Ammon's horn (tissue), 1 donor: ENCODE measurements at places on chromosomes 5 and 9.
A peak's percentile ranks its signal among the peaks of the same experiment; 100 is the strongest.

DNA sequence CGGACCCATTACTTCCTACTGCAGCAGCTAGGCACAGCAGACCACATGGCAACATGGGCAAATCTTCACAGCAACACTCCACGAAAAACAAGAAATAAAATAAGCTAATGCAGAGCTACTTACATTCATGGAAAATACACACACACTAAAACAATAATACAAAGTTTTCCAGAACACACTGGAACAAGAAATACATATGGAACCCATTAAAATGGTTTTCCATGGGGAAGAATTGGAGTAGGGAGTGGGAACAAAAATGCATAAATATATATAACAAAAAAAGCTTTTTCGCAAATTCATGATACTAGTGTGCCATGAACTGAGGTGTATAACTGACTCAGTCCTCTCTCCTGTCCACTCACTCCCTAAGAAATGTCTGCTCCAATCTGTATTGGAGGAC is 8.3 kb downstream of the ADAMTS12 start:
- no peak for DNase-seq

GRCh38 chr5:139641116-139642080 is 6.8 kb upstream of the CXXC5 start:
- DNase-seq, result no peak

DNA sequence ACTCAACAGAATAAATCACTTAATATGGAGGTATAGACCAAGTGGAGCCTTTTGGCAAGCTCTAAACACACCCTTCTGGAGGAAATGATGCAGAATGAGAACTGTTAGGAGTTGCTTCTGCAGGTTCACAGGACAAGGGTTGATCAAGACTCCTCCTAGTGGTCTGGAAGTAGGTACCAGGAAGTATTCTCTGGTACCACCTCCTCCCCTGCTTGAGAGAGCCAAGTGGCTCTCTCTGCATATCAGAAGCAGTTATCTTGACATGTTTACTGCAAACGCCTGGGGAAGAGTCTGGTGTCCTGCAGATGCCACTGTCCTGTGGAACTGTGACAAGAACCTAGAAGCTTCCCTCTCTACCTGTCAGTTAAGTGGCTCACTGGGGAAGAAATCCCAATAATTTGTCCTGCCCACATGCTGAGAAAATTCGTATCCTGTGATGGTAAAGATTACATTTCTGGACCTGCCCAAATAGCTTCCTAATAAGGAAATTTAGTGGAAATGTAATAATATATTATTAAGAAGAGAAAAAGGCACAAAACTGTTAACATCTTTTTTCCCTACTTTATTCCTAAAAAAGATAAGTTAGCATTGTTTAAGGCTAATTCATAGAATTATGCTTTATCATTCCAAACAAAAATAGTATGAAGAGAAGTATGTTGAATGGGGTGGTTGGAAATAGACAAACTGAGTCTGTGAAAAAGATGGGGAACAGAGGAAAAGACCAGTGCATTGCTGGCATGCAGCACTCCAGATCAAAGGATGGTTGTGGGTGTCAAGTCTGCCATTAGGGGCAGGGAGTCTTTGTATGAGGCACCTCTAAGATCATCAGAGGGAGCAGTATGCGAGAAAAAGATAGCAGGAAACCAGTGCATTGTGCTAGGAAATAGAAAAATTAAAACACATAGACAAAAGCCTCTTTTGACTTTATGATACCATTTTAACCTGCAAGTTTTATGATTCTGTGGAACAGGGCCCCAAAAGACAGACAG is 118.8 kb downstream of the CDC42SE2 start:
- DNase-seq, result peak; percentile 62

- DNase-seq, result no peak
These were observed 174.6 kb downstream of the ADAMTS6 start for GRCh38 chr5:65307088-65307487.

DNA sequence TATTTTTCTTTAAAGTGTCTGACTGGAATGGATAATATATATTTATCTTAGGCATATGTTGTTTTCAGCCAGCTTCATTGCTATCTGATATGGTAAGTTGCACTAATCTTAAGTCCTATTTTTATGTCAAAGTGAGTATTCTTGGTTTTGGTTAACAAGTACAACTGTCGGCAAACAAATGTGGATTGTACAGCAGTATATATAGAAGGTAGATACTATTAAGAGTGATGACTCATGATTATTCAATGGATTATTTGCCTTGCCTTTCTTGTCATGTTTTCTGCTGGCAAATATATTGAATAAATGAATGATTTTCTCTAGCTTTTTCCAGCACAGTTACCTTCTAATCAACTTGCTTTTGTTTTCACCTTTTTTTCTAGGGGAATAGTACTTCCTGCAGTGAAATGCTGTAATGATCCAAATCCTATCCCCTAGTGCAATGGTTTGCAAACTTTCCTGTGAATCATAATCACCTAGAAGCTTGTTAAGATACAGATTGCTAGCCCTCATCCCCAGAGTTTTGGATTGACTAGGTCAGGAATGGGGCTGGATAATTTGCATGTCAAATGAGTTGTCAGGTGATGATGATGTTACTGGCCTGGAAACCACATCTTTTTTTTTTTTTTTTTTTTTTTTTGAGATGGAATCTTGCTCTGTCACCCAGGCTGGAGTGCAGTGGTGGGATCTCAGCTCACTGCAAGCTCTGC is 60.8 kb upstream of the ARRDC3 start:
- DNase-seq, result no peak

DNA sequence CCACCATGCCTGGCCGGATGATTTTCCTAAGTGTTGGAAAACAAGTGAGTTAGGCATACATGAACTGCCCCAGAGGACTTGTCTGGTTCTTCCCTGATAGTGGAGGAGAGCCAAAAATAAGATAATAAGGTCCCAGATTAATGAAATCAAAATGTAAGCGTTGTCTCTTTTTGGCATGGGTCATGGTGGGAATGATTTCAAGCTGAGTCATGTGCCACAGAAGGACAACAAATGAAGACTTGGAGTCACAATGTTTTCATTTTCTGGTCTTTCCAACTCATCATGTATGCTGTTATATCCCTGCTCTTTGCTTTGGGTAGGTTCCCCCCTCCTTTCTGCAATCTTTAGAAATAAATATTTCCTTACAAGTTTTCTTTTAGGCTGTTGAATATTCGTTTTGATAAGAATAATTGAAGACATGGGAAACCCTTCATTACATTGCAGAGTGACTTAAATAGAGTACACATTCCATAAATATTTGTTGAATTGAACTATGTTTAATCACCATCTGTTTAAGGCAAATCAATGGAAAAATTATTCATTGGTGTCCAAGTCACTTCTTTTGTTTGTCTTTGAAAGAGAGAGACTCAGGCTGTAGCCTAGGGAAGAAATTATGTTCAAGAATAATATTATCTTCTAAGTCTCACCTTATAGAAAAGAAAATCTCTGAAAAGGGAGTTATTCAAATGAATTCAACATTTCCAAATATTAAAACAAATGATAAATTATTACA is 196.3 kb downstream of the CSNK1G3 start:
- DNase-seq, result no peak

- no peak for DNase-seq
These were observed 129.1 kb downstream of the EBF1 start for GRCh38 chr5:158970569-158971014.

DNA sequence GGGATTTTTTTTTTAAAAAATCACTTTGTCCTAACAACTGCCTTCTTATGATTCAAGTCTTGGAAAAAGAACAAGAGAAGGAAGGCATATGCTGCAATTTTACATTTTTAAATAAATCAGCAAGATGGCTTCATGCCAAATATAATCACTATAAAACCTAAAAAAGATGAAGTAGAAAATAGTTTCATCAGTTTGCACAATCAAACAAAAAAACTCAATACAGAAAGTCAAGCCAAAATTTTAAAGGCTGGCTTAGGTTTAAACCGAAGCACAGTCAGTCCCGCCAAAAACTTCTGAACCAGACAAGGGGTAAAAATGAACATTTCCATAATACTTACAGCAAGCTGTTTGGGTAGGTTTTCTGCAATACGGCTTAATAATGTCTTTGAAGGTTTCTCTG is 57.3 kb downstream of the ZFR start:
- DNase-seq, result no peak

DNA sequence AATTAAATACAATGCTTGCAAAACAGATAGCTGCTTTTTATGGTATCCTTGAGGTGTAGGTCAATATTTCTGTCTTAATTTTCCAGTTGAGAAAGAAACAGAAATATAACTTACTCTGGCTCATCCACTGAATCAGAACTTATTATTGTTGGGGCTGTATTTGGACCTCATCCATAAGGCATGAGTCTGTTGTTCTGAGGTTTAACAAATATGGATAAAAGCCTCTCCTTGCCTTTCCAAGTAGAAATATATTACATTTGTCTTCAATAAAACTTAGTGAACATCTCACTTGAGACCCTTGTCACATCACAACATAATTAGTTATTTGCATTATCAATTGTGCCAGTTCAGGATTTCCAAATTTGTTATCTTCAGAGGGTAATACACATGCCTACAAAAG is 525.8 kb downstream of the AGTPBP1 start:
- DNase-seq, result no peak

- no peak for DNase-seq
These were observed 50.2 kb downstream of the MED10 start for GRCh38 chr5:6328173-6328572.

- peak; percentile 42 for DNase-seq
These were observed 175.1 kb downstream of the CCDC192 start for GRCh38 chr5:127878174-127878750.

DNA sequence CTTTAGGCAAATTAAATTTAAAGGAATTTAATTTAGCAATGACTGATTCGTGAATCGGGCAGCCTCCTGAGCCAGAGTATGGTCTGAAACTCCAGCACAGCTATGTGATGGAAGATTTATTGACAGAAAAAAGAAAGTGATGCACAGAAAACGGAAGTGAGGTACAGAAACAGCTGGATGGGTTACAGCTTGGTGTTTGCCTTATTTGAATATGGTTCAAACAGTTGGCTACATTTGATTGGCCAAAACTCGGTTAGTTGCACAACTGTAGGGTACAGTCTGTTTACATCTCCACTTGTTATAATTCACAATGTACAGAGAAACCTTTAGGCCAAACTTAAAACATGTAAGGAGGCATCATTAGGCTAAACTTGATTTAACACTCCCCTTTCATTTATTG is 1716.1 kb upstream of the C9orf72 start:
- no peak for DNase-seq

- DNase-seq, result no peak
These were observed 8.8 kb downstream of the ZNF608 start for GRCh38 chr5:124737651-124738050.

DNA sequence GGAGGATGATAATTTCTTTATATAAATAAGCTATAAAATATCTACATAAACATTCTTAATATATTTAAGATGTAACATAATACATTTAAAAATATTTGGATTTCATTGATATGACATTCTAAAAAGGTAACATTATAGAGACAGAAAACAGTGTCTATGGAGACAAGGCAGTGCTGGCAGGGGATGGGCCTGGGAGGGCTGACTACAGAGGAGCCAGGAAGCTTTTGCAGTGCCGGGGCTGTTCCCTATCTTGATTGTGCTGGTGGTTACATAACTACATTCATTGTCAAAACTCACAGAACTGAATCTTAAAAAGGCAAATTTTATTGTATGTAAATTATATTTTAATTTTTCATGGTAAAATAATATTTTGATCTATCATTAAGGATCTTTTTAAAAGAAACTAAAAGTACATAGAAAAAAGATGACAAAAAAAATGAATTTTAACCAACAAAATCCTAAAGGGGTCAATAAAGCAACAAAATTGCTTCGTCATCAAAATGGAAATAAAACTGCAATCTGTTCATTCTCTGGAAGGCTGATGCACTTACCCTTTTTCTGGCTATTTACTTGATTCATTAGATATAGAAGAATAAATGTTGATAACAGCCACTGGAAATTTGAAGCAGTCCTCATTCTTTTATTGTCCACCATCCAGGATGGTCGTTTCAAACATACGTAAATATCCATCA is 26.3 kb downstream of the LIFR start:
- DNase-seq, result peak; percentile 47

GRCh38 chr5:140926443-140927227 is 536 bp downstream of the PCDHAC1 start:
- peak; percentile 83 for DNase-seq

DNA sequence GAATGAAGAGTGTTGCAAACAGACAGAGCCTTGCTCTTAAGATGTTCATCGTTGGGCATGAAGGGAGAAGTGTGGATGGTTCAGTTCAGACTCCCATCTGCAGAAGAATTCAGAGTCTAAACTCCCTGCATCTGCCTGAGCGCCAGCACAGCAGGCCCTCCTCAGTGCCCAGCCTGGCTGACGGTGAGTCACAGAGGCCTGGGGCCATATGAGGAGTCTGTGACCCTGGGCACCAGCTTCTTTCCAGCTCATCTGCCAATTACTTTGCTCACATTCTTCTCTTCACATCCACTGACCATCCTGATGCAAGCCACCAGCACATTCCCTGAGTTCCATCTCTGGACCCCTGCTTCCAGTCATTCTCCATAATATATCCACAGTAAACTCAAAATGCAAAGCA is 401.1 kb upstream of the TRPC7 start:
- DNase-seq, result no peak

GRCh38 chr5:151924564-151925301 is at the start of gene GLRA1:
GLRA1 (minus strand) TSS chr5:151924851; CDS start chr5:151924549, 302 bp downstream.
- DNase-seq, result peak; percentile 46

DNA sequence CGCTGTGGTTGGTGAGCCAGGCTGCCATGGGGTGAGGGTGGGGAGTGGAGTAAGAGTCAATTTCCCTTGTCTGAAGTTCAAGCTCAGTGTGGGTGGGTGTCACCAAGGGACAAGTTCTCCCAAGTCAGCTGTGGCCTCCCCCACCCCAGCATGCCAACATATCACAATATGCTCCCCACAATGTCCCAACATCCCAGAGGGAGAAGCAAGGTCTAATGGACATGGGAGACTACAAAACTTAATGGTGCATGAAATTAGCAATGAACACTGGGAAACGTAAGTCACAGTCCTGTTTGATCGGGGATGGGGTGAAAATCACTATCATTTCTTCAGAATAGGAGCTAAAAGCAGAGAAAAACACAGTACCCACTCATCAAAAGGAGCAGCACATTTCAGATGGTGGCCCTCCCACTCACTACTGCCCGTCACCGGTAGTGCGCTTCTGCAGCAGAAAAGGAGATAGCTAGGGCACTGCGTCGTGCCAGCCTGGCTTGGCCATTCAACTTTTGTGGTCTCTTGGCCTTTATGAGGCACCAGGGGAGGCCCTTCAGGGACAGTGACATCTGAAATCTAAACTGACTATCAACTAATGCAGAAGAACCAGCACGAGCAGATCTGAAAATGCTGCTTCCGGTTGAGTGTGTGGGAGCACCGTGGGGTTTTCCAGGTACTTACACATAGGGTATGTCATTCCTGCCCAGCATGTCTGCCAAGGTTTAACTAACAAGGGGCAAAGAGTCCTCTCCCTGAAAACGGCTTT is 20.5 kb upstream of the NDFIP1 start:
- DNase-seq, result no peak

DNA sequence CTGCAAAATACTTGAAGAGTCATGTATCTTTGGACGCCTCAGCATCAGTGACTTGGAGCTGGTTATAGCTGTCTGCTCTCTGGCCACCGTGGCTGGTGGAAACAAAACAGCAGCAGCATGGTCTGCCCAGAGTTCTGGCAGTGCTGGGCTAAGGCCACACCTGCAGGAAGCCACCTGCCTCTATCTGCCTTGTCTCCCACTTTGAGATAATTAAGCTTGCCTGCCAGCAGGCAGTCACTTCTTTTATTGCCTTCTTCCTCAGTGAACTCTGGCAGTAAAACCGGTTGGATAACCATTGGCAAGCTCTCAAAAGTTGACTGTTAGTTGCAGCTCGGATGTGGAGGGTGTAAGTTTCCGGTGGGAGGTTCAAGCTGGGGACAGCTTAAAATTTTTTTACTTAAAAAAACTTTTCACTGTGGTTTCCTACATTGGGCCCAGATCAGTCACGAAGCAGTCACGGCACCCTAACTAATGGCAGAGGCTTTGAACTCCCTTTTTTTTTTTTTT is 4.9 kb downstream of the SMIM3 start:
- DNase-seq, result peak; percentile 48
